Large intestine (tissue), 12 donors: ENCODE measurements at places on chromosomes 3 and 15. TPM values are rescaled to one million over a fixed set of nuclear protein-coding genes. Genes with fewer than 3 reads are reported as not detected.

Gene PARP3
- 17.1 TPM for polyA plus RNA-seq

Gene PYGO1
- polyA plus RNA-seq = 5.0 TPM

DNA sequence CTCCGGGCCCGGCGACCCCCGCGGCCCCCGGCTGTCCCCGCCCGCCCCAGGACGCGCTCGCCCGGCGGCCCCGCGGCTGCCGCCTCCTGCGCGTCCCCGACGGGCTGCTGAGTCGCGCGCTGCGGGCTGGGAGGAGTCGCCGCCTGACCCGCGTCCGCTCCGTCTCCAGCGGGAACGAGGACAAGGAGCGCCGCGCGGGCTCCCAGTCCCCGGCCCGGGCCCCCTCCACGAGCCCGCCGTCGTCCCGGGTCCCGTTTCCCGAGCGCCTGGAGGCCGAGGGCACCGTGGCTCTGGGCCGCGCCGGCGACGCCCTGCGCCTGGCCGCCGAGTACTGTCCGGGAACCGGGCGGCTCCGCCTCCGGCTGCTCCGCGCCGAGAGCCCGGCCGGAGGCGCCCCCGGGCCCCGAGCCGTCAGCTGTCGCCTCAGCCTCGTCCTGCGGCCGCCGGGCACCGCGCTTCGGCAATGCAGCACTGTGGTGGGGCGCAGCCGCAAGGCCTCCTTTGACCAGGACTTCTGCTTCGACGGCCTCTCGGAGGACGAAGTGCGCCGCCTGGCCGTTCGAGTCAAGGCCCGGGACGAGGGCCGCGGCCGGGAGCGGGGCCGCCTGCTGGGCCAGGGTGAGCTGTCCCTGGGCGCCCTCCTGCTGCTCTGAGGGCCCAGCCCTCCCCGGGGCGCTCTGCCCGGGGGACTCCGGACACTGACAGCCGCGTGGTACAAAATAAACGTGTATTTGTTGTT, 1.5 kb downstream of the C2CD4A start:
- no peak for DNase-seq

GRCh38 chr15:50925281-50925680, 16.8 kb downstream of the AP4E1 start:
- no peak for DNase-seq

DNA sequence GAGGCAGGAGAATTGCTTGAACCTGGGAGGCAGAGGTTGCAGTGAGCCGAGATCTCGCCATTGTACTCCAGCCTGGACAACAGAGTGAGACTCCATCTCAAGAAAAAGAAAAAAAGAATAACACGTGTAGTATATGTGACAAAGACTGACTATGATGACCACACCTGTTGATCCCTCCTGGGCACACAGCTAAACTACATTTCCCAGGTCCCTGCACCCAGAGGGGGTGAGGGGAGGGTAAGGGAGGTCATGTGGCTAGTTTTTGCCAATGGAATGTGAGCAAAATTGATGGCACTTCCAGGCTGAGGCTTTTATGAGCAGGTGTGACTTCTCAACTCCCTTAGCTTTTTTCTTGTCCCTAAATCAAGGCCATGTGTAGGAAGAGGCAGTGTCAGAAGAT, 58.2 kb downstream of the KLHL6 start:
- DNase-seq = no peak
